ENCODE measurements at places on chromosomes 12 and 14. TPM values are rescaled to one million over a fixed set of nuclear protein-coding genes. Genes with fewer than 3 reads are reported as not detected.
A peak's percentile ranks its signal among the peaks of the same experiment; 100 is the strongest.

DNA sequence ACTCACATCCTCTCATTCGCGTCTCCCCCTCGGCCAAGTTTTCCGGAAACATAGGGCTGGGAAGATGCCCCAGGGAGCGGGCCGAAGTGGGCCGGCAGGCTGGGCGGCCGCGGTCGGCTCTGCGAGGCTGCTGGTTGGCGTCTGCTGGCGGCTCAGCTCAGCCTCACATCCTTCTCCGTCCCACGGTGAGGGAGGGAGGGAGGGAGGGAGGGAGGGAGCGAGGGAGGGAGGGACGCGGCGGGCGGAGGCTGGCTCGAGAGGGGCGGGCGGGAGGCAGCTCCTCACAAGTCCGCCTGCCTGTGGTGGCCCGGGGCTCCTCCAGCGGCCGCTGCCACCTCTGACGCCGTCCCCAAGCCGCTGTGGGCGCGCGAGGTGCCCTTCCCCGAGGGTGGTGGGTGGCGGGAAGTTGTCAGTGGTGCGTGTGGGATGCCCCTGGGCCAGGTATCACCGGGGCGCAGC, 93.8 kb downstream of the RFLNA start:
- DNase-seq, result peak; percentile 88

GRCh38 chr14:59245809-59246295, 57.4 kb downstream of the DAAM1 start:
- DNase-seq, result no peak

DNA sequence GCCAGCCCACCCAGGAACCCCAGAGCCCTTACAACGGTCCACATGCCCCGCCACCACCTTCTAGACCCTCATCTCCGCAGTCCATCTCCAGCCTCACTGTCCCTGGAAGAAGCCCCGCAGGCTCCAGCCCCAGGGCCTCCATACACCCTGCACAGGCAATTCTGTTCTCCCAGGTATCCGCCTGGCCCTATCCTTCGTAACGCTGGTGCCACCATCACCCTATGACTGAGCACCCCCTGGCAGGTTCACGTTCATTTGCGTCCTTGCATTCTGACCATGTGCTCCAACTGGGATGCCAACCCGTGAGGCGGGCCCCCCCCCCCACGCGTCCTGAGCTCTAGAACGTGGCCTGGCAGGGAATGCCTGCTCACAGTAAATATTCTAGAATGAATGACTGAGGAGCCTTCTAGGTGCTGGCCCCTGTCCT, 675 bp upstream of the SCARB1 start:
- DNase-seq, result no peak

DNA sequence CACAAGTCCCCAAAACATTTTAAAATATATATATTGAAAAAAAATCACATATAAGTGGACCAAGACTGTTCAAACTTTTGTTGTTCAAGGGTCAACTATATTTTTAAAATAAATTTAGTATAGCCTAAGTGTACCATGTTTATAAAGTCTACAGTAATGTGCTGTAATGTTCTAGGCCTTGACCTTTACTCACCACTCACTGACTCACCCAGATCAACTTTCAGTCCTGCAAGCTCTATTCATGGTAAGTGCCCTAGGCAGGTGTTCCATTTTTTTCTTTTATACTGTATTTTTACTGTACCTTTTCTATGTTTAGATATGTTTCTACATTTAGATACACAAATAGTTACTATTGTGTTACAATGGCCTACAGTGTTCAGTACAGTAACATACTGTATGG, 23.4 kb upstream of the TMTC1 start:
- no peak for DNase-seq

DNA sequence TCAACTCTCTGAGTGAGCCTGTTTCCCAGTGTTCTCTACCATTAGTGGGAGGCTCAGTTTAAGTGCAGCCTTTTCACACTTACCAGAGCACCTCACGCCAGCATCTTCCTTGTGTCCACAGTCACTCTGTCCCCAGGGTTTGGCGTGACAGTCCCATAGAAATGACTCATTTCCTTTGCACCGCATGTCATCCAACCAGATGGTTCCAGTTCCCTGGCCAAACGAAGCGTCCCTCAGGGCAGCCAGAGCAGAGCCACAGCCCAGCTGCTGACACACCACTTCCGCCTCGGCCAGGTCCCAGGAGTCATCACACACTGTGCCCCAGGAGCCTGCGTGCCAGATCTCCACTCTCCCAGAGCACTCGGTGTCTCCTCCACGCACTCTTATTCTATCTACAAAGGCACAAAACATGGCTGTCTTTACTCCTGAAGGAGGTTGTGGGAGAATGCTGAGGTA, 65.4 kb downstream of the ACSM4 start:
- DNase-seq, result peak; percentile 60

DNA sequence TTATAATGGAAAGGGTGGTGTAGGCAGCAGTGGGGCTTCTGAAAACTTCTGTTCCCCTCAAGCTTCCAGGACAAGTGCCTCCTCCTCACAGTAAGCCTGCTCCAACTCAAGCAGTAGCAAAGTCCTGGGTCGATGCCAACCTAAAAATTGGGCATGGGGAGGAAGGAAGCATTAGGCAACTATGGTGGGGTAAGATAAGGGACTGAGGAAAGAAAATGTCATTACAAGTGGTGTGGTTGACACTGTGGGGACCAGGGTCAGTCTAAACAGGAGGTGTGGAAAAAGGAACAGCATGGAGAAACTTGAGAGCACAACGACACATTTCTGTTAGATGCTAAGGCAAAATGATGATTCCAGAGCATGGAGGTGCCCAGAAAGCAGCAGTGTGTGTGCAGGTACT, 34.9 kb downstream of the WIF1 start:
- DNase-seq, result no peak

- no peak for DNase-seq
These were observed 147.3 kb downstream of the CEP83 start for GRCh38 chr12:94312378-94312777.

DNA sequence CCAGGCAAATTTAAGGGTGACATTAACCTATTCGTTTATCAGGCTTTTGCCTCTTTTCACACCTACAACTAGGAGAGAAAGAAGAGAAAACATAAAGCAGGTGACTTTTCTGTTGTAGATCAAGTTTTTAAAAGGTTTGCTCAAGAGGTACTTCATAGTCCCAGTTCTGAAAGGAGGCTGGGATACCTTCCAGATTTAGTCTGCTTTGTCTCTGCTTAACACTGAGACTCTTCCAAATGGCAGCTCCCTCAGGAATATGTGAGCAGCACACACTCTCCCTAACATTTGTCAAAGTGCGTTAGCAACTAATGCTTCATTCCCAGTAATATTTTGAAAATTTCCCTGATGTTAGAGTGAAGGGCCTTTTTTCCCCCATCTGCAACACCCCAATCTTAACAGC, 133.7 kb upstream of the RASSF8 start:
- no peak for DNase-seq

- DNase-seq, result peak; percentile 42
These were observed 24.9 kb downstream of the VPS37B start for GRCh38 chr12:122870867-122871664.

GRCh38 chr12:65602253-65602609, 222.1 kb upstream of the HMGA2 start:
- no peak for DNase-seq

GRCh38 chr12:31991815-31992214, 32.6 kb downstream of the RESF1 start:
- no peak for DNase-seq

- no peak for DNase-seq
These were observed 76.3 kb downstream of the GRIP1 start for GRCh38 chr12:66602483-66603143.

BHLHE41 gene
- total RNA-seq, result 35.9 TPM

TAS2R30 gene
- total RNA-seq, result 0.72 TPM

OR6C2 gene
- not detected for total RNA-seq

B4GALNT1 gene
- 5.1 TPM for total RNA-seq

TSPAN9 gene
- total RNA-seq, result 159 TPM

SLC8B1 gene
- total RNA-seq, result 11.5 TPM

RAPGEF3 gene
- 37.6 TPM for total RNA-seq
